ENCODE measurements at places on chromosomes 4 and X. TPM values are rescaled to one million over a fixed set of nuclear protein-coding genes. Genes with fewer than 3 reads are reported as not detected.

DNA sequence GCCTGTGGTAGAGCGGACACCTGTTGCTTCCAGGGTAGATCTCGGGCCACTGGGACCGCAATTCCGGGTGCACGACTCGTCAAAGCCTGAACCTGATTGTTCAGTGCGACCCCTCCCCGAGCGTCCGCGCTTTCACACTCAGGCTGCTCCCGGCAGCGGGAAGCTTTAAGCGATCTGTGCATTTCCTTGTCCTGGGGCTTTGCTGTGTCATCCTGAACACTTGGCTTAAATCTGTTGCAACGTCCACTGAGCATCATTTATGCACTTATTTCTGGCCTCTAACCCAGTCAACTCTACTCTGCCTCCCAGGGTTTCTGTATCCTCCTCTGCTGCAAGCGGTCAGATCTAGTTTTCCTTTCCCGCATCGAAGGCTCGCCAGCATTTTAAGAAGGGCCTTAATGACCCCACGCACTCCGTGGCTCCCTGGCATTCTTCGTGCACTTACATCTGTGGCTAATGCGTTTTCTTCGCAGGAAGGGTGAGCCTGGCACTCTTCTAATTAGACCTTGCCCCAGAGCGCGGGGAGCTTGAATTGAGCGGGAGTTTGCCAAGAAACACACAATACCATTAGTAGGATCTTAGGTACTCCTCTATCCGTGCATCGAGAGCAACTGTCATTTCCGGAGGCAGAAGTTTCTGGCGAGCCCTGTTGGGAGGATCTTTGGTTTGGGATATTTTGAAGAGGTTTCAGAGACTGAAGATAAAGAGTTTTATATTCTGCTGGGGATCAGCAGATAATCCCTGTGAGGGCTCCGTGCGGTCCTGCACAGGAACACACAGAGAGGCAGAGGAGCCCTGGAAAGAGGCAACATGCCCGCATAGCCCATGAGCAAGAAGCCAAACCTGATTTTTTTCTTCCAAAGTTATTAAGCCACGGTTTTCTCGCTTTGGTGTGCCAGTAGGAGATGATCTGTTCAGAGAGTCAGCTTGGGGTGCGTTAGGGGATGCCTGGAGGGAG is 654 bp upstream of the DDIT4L start:
- DNase-seq, result peak; percentile 26

The PSAPL1 gene
- not detected for total RNA-seq

- no peak for DNase-seq
Observed at GRCh38 chr4:181956512-181956911, 286.7 kb upstream of the TENM3 start.

The AMBN gene
- total RNA-seq, result not detected

- no peak for DNase-seq
Observed at GRCh38 chr4:38400946-38401345, 263.1 kb upstream of the KLF3 start.

The GPC3 gene
- 4.2 TPM for total RNA-seq

DNA sequence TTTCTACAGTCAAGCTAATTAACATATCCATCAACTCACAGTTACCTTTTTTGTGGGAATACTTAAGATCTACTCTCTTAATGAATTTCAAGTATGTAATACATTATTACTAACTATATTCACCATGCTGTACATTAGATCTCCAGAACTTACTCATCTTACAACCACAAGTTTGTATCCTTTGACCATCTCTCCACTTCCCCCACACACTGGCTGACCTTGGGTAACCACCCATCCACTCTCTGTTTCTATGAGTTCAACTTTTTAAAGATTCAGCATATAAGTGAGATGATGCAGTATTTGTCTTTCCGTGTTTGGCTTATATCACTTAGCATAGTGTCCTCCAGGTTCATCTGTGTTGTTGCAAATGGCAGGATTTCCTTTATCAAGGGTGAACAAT is 30.5 kb upstream of the MAGED1 start:
- no peak for DNase-seq

DNA sequence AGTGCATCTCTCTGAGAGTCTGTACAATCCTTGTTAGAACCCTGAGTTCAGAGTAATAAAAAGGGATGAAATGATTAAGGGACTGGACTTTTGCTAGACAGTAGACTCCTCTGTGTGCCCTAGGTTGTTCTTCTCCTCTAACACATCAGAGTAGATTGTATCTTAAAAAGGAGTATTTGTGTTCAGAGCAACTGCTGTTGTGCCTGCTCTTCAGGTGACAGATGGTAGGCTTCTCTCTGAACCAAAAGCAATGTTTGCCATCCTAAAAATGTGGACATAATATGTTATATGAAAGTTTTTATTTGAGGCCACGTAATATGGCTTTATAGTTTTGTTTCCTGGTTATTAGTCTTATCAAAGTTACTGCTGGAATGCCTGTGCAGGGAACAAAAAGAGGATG is 588.6 kb upstream of the FAT1 start:
- DNase-seq, result no peak

GRCh38 chrX:110444996-110445395 is 86.3 kb downstream of the RTL9 start:
- DNase-seq, result no peak
